ENCODE measurements at places on chromosomes 7 and 10. TPM values are rescaled to one million over a fixed set of nuclear protein-coding genes. Genes with fewer than 3 reads are reported as not detected.
A peak's percentile ranks its signal among the peaks of the same experiment; 100 is the strongest.

DNA sequence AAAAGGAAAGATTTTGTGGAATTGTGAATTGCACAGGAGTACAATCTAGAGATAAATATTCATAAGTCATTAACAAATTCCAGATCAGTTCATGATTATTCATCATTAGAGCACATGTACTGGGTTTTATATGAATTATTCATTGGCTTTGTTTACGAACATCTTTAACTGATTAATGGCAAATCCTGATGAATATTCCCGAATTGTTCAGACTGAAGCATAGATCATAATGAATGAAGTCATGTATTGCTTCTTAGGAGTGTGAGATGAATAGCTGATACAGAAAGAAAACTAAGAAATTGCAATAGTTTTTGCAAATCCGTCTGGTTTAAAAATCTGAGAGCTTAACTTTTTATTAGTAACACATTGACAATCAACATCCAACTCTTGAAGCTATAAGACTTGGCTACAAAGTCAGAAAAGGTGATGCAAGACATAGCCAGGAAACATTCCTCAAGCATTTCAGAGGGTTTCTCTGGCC, 183.6 kb upstream of the DGKB start:
- H3K4me3 ChIP-seq, result no peak overlapping the region
- DNase-seq, result no peak
- no peaks in the 10 kb centered on the region for H3K36me3 ChIP-seq
- H3K27me3 ChIP-seq, result no peaks in the 10 kb centered on the region
- no peaks in the 10 kb centered on the region for H3K4me1 ChIP-seq
- no peak overlapping the region for H3K27ac ChIP-seq

GRCh38 chr7:91995391-91996105, 54.9 kb downstream of the AKAP9 start:
- no peak for DNase-seq
- no peak overlapping the region for H3K4me3 ChIP-seq
- peaks cover 38% of the 10 kb centered on the region for H3K36me3 ChIP-seq

- no peak overlapping the region for H3K4me3 ChIP-seq
- no peak for DNase-seq
- peak overlapping the region; percentile 9 for H3K27ac ChIP-seq
- peaks cover 6% of the 10 kb centered on the region for H3K36me3 ChIP-seq
- peaks cover 9% of the 10 kb centered on the region for H3K4me1 ChIP-seq
Measured at GRCh38 chr10:61939902-61940301, 38.4 kb downstream of the ARID5B start.

GRCh38 chr10:47082055-47082784, 171.0 kb downstream of the PTPN20 start:
- H3K36me3 ChIP-seq, result no peaks in the 10 kb centered on the region

- no peaks in the 10 kb centered on the region for H3K27me3 ChIP-seq
- no peak overlapping the region for H3K27ac ChIP-seq
- no peak overlapping the region for H3K4me3 ChIP-seq
- no peaks in the 10 kb centered on the region for H3K4me1 ChIP-seq
- no peaks in the 10 kb centered on the region for H3K36me3 ChIP-seq
- no peak for DNase-seq
Measured at GRCh38 chr10:56991591-56992069, 630.6 kb upstream of the ZWINT start.

- no peaks in the 10 kb centered on the region for H3K36me3 ChIP-seq
- no peaks in the 10 kb centered on the region for H3K27me3 ChIP-seq
- H3K4me3 ChIP-seq, result no peak overlapping the region
Measured at GRCh38 chr7:78299088-78299487, 500.5 kb downstream of the PHTF2 start.

- H3K27me3 ChIP-seq, result no peaks in the 10 kb centered on the region
- H3K27ac ChIP-seq, result no peak overlapping the region
- H3K36me3 ChIP-seq, result peaks cover 12% of the 10 kb centered on the region
- no peak overlapping the region for H3K4me3 ChIP-seq
Measured at GRCh38 chr10:125850766-125851731, 27.7 kb downstream of the BCCIP start.

DNA sequence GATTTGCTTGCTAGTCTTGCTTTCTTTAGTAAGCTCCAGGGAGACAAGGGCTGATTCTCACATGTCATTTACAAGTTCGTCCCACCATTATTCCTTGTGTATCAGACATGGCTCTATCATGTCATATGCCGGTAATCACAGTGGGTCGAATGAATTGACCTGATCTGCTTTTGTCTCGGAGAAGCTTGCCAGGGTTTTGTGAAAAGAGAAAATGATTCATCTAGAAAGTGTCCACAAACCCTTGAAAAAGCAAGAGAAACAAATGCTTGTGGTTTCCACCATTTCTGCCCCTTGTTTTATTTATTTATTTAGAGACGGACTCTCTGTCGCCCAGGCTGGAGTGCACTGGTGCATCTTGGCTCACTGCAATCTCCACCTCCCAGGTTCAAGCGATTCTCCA, 278.5 kb downstream of the TCF7L2 start:
- H3K4me1 ChIP-seq, result no peaks in the 10 kb centered on the region
- no peak overlapping the region for H3K4me3 ChIP-seq
- H3K36me3 ChIP-seq, result no peaks in the 10 kb centered on the region
- no peak for DNase-seq

- DNase-seq, result no peak
- H3K27ac ChIP-seq, result no peak overlapping the region
- no peak overlapping the region for H3K4me3 ChIP-seq
- no peaks in the 10 kb centered on the region for H3K4me1 ChIP-seq
- H3K36me3 ChIP-seq, result no peaks in the 10 kb centered on the region
Measured at GRCh38 chr10:3350617-3351258, 178.2 kb upstream of the PITRM1 start.

GRCh38 chr7:133056370-133057238, 25.3 kb downstream of the CHCHD3 start:
- H3K27me3 ChIP-seq, result no peaks in the 10 kb centered on the region
- DNase-seq, result no peak
- H3K36me3 ChIP-seq, result no peaks in the 10 kb centered on the region
- H3K27ac ChIP-seq, result no peak overlapping the region

DNA sequence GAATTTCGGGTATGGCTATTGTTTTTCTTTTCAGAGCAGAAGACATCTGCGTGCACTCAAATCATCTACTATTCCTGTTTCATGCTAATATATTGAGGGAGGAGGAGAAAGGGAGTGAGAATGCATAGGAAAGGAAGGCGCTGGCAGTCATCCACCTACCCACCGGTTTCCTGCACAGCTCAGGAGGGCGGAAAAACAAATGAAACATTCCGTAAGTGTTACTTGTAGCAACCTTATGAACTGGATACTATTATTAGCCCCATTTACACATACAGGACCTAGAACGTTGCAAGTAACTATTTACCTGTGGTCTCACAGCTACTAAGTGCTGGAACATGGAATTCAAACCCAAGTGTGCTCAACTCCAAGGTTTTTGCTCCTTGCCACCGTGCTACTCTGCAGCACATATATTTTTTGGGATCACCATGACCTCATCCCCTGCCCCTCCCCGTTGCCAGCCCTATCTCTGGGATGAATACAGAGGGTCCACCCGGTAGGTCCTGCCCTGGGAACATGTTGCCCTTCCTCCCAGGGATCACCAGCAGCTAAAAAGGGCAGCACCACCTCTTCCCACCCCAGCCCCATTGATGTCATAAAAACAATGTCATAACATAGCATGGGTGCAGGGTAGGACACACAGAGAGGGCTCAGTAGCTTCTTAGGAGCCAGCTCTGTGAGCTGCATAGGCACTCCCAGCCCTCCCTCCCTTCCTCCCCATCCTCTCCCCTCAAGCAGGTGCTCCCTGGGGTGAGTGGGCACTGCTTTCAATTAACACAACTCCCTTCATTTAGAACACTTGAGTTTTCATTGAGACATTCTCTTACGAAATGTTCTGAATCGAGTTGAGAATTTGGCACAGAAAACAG, 16.9 kb downstream of the GFRA1 start:
- DNase-seq, result no peak
- no peaks in the 10 kb centered on the region for H3K36me3 ChIP-seq
- no peaks in the 10 kb centered on the region for H3K27me3 ChIP-seq
- H3K4me1 ChIP-seq, result peaks cover 12% of the 10 kb centered on the region

Gene PON1
- 54.8 TPM for total RNA-seq

DNA sequence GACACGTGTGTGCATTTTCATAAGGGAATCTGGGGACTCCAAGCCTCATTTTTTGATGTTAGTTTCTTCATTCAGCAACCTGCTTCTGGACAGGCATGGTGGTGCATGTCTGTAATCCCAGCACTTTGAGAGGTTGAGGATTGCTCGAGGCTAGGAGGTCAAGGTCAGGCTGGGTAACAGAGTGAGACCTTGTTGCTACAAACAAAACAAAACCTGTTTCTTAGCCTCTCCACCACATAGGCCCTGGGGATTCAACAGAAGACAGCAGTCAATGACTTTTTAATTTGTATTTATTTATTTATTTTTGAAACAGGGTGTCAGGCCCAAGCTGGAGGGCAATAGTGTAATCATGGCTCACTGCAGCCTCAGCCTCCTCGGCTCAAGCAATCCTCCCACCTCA, 6.9 kb upstream of the CYTH3 start:
- no peaks in the 10 kb centered on the region for H3K27me3 ChIP-seq
- no peaks in the 10 kb centered on the region for H3K4me1 ChIP-seq
- no peak overlapping the region for H3K4me3 ChIP-seq
- DNase-seq, result no peak
- no peaks in the 10 kb centered on the region for H3K36me3 ChIP-seq
- no peak overlapping the region for H3K27ac ChIP-seq

Gene C10orf95
- 0.09 TPM for total RNA-seq

DNA sequence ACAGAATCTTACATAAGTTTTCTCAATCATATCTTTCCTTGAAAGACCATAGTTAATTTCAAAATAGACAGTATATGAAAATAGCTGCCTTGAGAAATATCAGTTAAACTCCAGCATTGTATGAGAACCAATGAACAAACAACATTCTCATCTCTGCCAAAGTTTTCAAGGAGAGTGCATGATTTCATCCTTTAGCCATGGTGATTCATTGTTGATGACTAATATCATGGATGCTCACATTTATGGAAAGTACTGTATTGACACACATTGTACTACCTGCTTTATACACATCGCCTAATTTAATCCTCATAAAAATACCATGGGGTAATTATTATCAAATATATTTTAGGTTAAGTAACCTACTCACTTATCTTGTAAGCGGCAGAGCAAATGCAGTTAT, 250.3 kb downstream of the CNTNAP2 start:
- H3K27ac ChIP-seq, result no peak overlapping the region
- no peaks in the 10 kb centered on the region for H3K4me1 ChIP-seq
- H3K27me3 ChIP-seq, result no peaks in the 10 kb centered on the region
- H3K4me3 ChIP-seq, result no peak overlapping the region

Gene CLDN12
- 23.6 TPM for total RNA-seq

DNA sequence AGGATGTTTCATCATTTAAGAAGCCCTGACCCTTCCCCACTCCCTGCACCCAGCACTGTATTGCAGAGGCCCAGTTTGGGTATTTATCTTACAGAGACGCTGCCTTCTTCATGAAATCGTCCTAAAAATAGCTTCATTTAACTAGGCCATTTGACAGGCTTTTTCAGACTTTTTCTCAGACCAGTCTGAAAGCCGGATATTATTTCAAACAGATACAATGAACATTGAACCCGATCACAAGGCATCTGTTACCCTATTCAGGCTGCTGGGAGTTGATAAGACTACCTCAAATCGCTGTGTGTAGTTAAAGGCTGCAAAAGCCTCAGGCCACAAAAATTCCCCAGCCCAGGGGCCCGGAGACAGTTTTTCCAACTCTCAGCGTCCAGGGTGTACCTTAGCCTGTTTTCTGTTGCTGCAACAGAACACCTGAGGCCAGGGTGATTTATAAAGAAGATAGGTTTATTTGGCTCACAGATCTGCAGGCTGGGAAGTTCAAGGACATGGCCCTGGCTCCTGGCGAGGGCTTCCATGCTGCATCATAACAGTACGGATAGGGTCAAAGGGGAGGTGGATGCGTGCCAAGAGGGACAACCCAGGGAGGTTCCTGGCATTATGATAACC, 130.7 kb upstream of the SH2B2 start:
- no peak overlapping the region for H3K4me3 ChIP-seq
- H3K36me3 ChIP-seq, result peaks cover 3% of the 10 kb centered on the region
- no peak for DNase-seq
- H3K4me1 ChIP-seq, result peaks cover 13% of the 10 kb centered on the region

Gene OR2A7
- 1.6 TPM for total RNA-seq

- H3K4me3 ChIP-seq, result no peak overlapping the region
- peaks cover 3% of the 10 kb centered on the region for H3K4me1 ChIP-seq
- H3K27ac ChIP-seq, result no peak overlapping the region
- H3K36me3 ChIP-seq, result no peaks in the 10 kb centered on the region
Measured at GRCh38 chr7:92769394-92769699, 67.0 kb downstream of the CDK6 start.

Gene COMMD3
- 30.8 TPM for total RNA-seq

- no peaks in the 10 kb centered on the region for H3K36me3 ChIP-seq
- no peaks in the 10 kb centered on the region for H3K27me3 ChIP-seq
- H3K27ac ChIP-seq, result no peak overlapping the region
Measured at GRCh38 chr7:101939136-101939695, 121.8 kb downstream of the CUX1 start.

Gene BICC1
- total RNA-seq, result 5.3 TPM

Gene SH2D4B
- total RNA-seq, result not detected

- H3K4me3 ChIP-seq, result no peak overlapping the region
- no peak overlapping the region for H3K27ac ChIP-seq
- H3K27me3 ChIP-seq, result no peaks in the 10 kb centered on the region
- peaks cover 16% of the 10 kb centered on the region for H3K4me1 ChIP-seq
- no peak for DNase-seq
Measured at GRCh38 chr10:127875916-127876315, 16.8 kb downstream of the CLRN3 start.

DNA sequence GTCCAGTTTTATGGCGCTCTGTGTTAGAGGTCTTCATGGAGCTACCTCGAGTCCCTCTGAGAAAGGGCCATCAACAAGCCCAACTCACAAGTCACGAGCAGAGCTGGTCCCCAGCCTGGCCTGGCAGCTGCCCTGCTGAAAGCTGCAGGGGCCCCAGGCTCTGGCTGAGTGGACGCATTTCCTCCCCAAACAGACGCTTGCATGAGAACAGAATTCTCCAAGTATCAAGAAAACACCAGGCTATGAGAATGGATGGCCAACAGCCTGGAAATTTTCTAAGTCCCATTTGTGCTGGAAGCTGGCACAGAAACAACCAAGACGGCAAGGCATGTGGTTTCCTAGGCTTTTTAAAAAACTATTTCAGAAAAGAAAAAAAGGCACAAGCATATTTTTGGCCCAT, 114.8 kb downstream of the FAM53B start:
- no peak for DNase-seq
- no peak overlapping the region for H3K27ac ChIP-seq
- peaks cover 3% of the 10 kb centered on the region for H3K4me1 ChIP-seq
- H3K36me3 ChIP-seq, result no peaks in the 10 kb centered on the region

DNA sequence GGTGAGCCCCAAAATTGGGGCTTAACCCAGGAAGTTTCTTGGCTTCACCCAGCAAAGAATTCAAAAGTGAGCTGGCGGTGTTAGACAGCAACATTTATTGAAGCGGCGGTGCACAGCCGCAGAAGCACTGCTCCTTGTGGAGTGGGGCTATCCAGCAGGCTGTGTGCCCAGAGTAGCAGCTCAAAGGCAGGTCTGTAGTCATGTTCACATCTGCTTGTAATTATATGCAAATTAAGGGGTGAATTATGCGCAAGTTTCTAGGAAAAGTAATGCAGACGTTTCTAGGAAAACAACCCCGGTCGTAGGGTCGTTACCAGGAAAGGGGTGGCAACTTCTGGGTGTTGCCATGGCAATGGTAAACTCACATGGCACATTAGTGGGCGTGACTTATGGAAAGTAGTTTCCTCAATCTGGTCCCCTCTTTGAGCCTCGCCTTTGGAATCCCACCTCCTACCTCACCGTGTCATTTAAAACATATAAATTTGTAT, 13.7 kb upstream of the KBTBD2 start:
- H3K27me3 ChIP-seq, result no peaks in the 10 kb centered on the region
- H3K27ac ChIP-seq, result no peak overlapping the region
- no peaks in the 10 kb centered on the region for H3K4me1 ChIP-seq
- peak overlapping the region; percentile 18 for H3K4me3 ChIP-seq
- no peak for DNase-seq

Gene PLXNA4
- 0.61 TPM for total RNA-seq

Data from liver (tissue), 10 donors.